ENCODE measurements at places on chromosomes 16 and 17.

DNA sequence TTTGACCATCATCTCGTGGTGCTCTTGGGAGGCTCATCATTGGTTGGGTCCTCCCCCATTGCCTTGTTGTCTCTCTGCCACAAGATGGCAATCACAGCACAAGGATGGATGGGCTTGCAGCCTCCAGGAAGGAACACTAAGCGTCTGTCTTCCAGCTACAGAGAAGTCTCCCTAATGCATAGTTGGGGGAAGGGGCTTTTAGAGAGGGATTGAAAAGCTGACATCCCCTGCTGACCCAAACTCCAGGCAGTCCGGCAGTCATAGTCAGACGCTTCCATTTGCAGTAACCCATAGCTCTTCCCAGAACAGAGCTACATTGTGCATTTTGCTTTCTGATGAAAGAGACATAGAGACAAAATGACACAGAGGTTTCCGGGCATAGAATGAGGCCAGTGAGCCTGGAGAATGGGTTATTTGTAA, 111.4 kb downstream of the UTP18 start:
- no peak for DNase-seq

- DNase-seq: no peak
Measured at GRCh38 chr17:7001318-7001961, 5.6 kb downstream of the ALOX12 start.

DNA sequence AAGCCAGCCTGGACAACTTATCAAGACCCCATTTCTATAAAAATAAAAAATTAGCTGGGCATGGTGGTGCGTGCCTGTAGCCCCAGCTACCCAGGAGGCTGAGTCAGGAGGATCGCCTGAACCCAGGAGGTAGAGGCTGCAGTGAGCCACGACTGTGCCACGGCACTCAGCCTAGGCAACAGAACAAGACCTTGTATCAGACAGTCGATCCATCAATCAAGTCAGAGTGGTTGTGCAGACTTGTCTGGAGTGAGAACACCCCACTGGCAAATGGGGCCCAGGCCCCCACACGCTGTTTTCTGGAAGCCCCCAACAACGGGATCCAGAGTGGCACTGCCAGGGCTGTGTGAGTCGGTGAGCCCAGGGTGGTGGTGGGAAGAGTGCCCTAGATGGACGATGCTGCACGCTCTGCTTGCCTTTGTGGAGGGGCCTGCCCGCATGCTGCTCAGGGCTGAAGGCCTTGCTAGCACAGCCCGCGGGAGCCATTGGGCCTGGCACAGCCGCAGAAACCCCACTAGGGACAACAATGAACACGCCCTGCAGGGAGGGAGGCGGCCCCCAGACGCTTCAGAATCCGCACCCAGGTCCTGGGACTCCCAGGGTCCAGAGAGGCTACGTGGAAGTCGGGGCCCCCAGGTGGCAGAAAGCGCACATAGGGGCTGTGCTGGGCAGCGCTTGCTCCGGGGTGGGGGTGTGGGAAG, 80.1 kb upstream of the GNG13 start:
- DNase-seq: no peak

GRCh38 chr16:52367821-52368220, 179.1 kb downstream of the TOX3 start:
- DNase-seq: no peak

GRCh38 chr17:41211845-41212466, 14.5 kb upstream of the KRTAP9-2 start:
- DNase-seq: no peak

DNA sequence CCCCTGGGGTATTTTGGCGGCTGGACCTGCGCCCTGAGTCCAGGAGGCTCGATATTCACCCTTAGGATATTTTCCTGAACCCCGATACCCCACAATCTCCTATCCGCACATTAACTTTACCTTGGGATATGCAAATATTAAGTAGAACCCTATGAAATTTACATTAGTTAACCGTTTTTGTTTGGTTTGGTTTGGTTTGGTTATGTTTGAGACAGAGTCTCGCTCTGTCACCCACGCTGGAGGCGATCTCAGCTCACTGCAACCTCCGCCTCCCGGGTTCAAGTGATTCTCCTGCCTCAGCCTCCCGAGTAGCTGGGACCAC, 9.3 kb upstream of the NAGS start:
- no peak for DNase-seq

DNA sequence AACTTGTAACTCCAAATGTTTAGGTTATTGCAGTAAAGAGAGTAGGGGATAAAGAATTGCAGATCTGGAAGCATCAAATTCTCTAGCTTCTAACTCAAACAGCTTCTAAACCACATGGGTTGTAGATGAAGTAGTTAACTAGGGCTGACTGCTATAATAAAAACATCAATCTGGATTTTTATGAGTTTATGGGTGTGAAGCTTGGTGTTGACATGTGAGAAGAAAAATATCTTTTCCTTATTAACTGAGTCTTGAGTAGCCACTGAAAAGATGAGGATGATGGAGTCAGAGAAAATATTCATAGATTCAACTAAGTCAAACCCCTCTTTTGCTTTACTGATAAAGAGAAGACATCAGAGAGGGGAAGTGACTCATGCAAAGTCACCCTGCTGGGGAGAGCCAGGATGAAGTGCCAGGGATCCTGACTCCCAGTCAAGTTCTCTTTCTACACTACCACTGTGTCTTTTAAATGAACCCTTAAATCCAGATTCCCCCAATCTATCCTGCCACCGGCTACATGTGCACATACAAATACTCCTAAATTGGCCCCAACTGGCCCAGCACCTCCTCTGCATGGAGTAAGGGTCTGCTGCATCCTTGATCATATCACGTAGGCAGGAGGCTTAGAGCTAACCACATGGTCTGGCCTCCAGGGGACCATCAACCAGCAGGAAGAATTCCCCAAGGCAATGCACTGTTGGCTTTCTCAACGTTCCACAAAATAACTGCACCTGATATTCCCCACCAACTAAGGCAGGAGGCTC, 264.0 kb upstream of the CCL2 start:
- no peak for DNase-seq

DNA sequence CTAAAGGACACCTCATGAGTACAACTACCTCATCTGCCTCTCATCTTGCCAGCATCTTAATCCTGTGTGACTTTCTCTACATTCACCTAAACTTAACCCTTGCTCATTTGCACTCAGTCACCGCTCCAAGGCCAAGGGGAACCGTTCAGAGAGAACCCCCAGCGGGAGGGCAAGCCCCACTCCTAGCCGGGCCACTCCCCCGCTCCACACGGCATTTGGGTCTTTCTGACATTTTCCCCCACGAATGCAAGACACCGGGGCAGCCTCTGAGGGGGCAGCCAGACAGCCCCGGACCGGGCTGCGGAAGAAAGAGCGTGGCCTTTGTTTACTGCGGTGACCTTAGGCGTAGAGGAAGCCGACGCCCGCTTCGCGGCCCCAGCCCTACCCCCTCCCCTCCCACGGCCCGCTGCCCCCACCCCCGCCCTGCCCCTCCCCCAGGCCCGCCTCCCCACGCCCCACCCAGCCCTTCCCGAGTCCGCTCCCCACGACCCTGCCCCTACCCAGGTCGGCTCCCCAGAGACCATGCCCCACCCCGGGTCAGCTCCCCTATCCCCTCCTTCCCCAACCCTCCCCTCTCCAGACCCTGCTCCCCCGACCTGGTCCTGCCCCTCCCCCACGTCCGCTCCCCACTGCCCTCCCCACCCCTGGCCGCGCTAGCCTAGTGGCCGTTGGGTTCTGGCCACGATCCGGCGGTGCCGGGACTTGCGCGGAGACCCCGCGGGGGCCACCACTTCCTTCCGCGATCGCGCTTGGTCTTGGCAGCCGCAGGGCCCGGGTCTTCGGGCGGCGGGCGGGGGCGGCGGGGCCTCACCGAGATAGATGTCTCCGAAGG, 789 bp downstream of the CSNK1D start:
- DNase-seq: no peak

- peak; percentile 27 for DNase-seq
Measured at GRCh38 chr16:11560701-11561453, 25.8 kb downstream of the LITAF start.

DNA sequence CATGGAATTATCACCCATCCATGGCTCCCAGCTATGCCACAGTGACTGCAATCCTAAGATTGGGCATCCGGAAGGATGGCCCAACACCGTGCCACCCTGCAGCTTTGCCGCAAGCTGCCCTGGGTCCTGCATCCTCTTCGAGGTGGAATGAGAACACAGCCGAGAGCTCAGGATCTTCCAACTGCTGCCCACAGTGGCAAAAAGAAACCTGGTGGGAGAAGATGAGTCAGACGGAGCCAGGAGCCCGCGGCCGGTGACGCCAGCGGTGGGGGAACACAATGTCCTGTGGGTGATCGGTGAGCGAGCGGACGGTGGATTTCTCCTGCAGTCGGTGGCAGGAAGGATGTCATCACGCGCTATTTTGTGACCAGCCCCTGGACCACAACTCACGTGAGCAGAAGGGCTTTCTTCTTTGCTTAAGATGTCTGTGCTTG, 20.1 kb downstream of the CD7 start:
- DNase-seq: peak; percentile 76

- peak; percentile 20 for DNase-seq
Measured at GRCh38 chr17:35947156-35947585, 3.7 kb upstream of the LYZL6 start.

GRCh38 chr17:7023576-7024401, 939 bp downstream of the BCL6B start:
- DNase-seq: peak; percentile 84

GRCh38 chr16:80614908-80615671, 74.3 kb downstream of the DYNLRB2 start:
- no peak for DNase-seq

DNA sequence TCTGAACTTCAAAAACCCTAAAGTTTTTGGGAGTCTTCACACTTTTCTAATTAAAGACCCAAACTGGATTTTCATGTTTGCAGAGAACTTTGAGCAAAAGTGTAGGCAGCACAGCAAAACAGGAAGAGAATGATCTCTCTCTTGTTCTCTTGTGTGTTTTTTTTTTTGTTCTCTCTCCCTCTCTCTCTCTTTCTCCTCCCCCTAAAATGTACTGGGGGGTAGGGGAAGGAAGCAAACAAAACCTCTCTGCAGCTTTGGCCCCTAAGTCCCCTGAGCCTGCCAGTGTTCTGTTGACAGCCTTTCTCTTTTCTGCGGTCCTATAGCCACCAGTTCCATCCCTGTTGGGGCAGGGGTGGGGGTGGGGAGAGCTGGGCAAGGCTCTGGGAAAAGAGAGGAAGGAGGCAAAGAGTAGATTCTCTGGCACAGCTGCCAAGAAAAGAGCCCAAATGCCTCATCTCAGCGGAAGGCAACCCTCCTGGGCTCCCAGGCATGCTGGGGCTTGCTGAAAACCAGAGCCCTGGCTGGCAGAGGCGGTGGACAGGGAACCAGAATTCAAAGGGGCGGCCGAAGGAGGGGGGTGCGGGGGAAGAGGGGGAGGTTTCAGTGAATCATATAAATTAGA, 295.3 kb downstream of the SOX9 start:
- no peak for DNase-seq

GRCh38 chr17:67051837-67052236, 7.5 kb downstream of the CACNG1 start:
- no peak for DNase-seq

GRCh38 chr16:2527071-2527783, 4.0 kb downstream of the CEMP1 start:
- DNase-seq: no peak

- DNase-seq: no peak
Measured at GRCh38 chr17:79420318-79421243, 190.3 kb downstream of the RBFOX3 start.

- DNase-seq: no peak
Measured at GRCh38 chr17:36777118-36777517, 160.2 kb upstream of the LHX1 start.

DNA sequence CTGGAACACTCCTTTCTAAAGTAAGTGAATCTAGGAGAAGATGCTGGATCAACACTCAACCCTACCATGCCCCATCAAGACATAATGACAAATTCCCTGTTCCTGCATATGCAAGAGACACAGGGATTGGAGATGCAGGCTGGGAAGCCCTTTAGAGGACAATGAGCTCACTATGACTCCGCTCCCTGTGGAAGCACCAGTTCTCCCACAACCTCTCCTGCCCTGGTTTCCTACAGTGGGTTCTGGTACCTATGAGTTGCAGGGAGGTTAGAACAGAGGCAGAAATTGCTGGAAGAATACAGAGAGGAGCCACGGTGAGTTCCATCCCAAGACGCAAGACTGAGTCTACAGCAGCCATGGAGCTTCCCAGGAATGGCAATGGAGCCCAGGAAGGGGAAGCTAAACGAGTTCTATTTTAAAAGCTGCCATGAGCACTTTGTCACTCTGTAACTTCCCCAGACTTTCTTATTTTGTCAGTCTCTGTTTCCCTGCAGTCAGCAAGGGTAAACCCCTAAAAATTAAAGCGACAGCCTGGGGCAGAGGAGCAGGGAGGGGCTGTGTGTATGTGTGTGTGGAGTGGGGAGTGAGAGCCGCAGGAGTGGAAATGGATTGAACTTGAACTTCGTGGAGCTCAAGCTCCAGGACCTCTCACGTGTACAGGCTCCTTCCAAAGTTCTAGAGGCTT, 42.3 kb upstream of the PIK3R6 start:
- DNase-seq: no peak

DNA sequence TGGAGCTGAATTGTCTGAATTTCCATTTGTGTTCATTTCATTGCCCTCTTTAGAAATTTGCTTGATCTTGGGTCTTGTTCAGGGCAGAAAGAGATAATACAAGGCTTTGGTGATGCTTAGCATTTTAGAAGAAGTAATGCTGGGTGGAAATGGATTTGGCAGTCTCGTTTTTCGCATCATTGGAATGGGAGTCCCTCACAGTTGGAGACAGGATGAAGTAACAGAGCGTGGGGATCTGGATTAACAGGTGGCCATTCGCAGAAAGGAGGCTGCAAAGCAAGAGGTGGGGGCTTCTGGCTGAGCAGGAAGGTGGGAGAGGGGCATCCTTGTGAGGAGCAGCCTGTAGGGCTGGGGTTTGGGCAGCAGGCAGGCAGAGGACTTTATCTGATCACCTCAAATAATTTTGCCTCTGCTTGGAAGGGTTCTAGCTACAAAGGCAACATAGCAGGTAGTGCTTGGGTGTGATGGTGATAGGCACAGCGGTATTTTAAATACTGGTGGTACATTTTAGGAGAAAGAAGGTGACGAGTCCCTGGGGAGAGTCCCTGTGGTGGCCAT, 17.0 kb downstream of the KSR1 start:
- peak; percentile 37 for DNase-seq

DNA sequence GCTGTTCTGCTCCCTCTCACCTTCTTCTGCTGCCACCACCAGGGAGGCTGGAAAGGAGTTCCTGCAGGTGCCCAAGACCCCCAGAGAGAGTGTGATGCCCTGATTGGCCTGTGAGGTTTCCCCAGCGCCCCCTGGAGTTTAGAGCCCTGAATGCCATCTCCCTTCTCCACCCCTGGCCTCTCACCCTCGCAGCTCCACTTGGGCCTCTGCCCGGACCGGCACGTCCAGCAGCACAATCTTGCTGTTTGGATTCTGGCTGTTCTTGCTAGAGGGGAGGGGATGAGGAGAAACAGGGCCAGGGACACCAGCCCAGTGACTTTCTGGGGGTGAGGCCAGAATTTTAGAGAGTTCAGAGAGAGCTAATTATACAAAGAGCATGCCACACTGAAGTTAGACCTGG, 12.5 kb upstream of the FAM171A2 start:
- no peak for DNase-seq

Data from stimulated activated CD8-positive, alpha-beta memory T cell treated with anti-CD3 and anti-CD28 coated beads, Interleukin-7, amount 100 ng/mL, for 1 hour (primary cell).